ENCODE measurements at places on chromosomes 4 and X.

DNA sequence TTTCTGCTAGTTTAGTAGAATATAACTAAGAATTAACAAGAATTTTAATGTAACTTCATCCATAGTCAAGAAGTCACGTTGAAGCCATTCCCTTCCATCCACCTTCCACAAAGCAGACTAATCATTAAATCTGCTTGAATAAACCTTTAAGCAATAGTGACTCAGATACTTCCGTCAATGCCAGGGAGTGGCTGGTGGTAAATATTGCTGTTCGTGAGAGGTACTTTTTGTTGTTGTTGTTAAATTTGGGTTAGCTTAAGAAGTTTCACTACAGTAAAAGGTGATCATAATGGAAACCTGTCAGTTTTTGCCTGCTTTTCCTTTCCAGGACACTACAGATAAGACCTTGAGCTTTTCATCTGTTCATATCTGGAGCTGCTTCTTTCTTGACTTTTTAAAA is 316.3 kb downstream of the TMA16 start:
- DNase-seq = no peak

GRCh38 chrX:50980251-50980650 is 69.7 kb downstream of the BMP15 start:
- no peak for DNase-seq

DNA sequence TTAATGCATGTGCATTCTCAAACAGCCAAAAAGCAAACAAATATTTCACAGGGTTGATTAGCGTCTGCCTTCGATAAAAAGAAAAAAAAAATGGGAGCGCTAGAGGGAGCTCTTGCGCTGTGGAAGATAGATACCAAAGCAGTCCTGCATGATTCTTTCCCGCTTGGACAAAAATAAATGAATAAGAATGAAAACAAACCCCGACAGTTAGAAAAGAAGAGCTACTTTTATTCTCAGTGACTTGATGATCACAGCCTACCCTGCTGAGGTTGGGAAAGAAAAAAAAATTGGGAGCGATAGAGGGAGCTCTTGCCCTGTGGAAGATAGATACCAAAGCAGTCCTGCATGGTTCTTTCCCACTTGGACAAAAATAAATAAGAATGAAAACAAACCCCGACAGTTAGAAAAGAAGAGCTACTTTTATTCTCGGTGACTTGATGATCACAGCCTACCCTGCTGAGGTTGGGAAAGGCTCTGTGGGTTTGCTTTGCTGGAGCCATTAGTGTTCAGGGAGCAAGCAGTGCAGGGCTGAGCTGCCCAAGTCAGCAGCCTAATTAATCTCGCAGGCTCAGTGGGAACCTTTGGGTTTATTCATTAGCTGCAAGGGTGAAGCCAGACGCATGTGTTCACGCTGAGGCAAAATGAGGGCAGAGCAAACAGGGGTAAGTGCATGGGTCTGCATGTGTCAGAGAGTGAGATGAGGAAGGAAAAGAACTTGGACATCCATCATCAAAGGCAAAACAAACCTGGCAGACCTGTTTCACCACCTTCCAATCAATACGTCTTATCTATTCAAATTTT is 249.3 kb upstream of the PRKX start:
- no peak for DNase-seq

DNA sequence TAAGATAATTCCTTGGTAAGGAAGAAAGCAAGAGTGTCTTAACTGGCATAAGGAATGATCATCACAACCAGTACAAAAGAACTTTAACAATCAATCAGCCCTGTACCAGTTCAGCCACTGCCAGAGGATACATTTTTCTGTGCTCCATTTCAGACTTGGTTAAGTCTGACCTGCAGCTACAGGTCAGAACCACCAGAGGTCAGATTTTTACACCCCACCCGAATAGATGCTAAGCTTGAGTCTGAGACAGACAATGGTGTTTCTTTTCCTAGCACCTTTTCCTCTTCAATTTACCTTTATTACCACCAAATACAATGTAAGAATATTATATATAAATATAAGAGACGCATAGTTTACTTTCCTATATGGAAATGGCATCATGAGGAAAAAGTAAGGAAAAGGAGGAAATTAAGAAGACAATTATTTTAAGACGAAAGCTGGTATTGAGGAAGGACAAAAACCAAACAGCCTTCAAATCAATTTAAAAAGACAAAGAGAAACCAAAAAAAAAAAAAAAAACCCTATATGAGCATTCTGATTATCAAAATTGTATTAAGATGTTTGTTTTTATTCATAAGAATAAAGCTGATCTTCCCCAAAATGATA is 215.3 kb upstream of the TTC29 start:
- DNase-seq = no peak

GRCh38 chr4:3473181-3473950 is 10.3 kb downstream of the DOK7 start:
- no peak for DNase-seq

DNA sequence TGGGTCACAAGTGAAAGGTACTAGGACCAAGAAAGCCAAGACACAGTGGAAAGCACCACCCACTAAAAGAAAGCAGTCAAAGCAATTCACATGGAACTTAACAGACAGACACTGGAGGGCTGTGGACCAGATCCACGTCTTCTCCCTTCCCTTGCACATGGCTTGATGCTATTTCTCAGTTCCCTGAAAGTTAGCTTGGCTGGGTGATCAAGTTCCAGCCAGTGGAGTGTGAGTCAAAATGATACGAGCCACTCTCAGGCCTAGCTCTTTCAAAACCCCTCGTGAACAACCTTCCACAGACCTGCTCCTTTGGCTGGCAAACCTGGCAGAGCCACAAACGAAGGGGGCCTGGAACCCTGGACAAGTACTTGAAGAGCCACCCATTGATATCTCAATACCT is 52.0 kb downstream of the RELL1 start:
- DNase-seq = no peak

DNA sequence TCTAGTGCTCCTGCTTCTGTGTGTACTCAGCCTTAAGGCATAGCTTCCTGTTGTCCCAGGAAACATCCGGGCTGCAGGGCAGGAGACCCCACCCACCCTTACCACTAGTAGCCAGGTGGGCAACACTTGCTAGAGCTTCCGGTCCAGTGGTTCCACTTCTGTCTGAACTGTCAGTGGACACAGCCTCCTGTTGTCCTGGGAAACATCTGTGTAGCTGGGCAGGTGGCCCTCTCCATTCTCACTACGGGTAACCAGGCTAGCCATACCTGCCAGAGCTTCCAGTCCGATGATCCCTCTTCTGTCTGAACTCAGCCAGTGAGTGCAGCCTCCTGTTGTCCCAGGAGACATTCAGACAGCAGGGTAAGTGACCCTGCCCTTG is 372.2 kb downstream of the INPP4B start:
- no peak for DNase-seq
